Amygdala (tissue), 56 donors: ENCODE measurements at places on chromosomes 12 and 14.

GRCh38 chr14:58637391-58638230 is at the start of gene DACT1:
DACT1 (plus strand) TSS chr14:58637962; CDS start chr14:58638203, 241 bp downstream.
- DNase-seq = peak; percentile 53

DNA sequence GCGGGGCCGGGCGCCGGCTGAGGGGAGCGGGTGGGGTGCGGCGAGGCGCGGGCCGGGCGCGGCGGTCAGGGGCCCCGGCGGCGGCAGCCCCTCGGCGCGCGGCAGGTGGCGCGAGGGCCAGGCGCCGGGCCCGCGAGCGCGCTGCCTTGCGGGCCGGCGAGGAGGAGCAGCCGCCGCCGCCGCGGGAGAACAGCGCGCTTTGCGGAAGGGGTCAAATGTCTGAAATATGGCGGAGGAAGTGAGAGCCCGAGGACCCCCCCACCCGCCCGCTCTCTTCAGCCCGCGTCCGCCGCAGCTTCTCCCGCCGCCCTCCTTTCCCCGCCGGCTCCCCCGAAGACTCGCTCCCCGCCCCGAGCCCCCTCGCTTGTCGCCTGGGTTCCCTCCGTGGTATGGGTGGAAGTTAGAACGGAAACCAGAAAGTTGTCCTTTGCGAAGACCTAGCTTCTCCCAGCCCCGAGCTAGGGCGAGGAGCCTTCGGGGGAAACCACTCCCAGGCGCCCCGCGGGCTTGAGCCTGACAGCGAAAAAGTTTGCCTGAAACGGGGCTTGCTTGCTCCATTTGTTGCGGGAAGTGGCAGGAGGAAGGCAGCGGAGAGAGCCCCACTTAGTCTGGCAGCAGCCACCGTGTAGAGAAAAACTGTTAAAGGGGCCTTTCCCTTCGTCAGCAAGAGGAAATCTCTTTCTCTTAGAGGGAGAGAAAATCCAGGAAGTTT is 551 bp downstream of the RAP1B start:
- DNase-seq = peak; percentile 4

DNA sequence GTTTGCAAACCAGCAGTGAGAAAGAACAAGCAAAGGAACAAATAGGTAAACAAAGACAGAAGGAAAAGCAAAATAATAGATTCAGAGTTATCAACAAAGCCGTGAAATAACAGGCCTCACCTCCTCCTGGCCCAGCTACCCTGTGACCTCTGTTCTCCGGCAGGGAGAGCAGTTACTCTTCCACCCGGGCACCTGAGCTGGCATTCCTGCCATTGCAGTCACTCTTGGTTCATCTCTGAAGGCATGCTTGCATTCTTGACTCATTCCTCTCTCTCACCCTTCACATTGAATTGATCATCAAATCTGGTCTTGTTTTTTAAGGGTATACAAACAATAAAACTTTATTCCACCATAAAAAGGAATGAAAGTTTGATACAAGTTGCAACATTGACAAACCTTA is 95.1 kb downstream of the TTC8 start:
- DNase-seq = no peak

GRCh38 chr12:92075425-92075914 is 70.2 kb downstream of the BTG1 start:
- no peak for DNase-seq

- DNase-seq = no peak
These were observed 456.2 kb upstream of the MGAT4C start for GRCh38 chr12:86712425-86712843.

- DNase-seq = peak; percentile 73
These were observed 5.6 kb downstream of the TNFRSF1A start for GRCh38 chr12:6336079-6336888.

DNA sequence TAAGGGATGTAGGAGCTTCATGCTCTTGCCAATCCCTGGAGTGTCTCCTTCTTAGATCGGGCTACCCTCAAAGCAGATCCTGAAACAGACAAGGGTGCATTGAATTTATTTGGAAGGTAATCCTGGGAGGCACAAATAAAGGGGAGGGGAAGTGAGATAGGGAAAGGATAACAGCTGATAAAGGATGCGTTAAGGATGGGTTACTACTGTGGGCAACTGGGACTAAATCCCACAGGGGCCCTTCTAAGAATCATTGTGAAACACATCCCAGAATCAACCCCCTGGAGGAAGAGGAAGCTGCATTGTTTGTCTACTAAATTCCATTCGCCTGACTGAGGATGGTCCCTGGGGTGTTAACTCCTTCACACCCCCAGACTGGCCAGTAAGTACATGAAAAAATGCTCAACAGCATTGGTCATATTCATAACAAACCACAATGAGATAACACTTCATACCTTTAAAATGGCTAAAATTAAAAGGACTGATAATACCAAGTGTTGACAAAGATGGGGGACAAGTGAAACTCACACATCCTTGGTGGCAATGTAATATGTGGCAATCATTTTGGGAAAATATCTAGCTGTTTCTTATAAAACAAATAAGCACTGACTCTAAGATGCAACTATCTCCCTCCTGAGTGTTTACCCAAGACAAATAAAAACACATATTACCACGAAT is 37.0 kb upstream of the CMKLR1 start:
- DNase-seq = no peak

- DNase-seq = no peak
These were observed 66.8 kb upstream of the VRK1 start for GRCh38 chr14:96730386-96730785.

DNA sequence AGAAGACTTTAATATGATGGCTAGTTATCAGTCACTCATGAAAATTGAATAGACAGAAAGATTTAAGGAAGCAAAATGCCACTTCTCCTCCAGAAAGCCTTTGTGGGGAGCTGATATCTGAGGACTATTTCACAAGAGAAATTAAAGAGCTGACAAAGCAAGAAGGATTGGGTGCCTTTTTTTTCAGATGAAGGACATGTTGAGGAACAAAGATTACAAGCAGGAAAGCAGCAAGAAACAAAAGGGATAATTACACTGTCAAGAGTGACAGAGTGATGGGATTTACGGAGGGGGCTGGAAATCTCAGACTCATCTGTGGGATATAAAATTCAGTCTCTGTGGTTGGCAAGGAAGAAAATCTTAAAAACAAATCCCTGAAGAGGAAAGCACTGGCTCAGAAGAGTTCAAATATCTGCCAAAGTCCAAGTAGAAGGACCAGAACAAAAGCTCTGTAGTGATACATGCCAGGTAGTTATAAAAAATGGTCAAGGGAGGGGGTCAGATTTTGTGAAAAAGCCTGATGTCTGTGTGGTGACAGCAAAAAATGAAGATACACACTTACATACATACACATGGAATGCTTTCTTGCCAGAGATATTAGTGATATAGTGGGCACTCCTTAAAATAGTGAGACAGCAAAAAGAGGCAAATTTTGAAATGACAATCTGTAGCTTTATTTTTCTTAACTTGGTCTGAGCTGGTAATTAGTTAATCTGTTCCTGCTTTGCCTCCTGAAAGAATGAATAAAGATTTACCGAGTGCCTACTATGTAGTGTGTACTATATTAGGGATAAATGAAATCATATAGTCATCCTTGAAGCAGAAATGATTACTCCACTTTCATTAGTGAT is 62.9 kb downstream of the EPS8 start:
- no peak for DNase-seq

DNA sequence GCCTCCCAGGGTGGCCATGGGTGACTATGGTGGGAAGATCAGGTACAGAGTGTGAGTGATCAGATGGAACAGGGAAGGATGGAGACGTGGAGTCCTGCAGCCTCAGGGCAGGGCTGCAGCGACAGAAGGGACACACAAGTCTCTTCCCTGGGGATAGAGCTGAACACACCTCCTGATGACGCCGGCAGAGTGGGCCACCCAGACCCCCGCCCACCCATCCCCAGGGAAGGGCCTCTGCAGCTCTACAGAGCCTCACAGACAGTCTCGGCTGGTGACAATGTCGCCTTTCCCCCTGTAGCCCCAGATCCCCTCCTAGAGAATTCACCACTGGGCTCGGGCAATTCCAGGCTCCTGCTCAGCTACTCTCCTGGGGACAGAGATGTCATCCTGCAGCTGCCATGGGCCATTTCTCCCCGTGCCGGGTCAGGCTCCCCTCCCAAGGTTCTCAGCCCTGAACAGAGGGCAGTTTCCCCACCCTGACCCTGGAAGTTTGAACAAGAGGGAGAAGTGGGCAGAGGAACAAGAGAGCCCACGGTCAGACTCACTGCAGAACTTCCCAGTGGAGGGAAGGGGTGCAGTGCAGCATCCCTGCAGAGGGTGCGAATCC is 115.7 kb downstream of the NCOR2 start:
- DNase-seq = no peak

DNA sequence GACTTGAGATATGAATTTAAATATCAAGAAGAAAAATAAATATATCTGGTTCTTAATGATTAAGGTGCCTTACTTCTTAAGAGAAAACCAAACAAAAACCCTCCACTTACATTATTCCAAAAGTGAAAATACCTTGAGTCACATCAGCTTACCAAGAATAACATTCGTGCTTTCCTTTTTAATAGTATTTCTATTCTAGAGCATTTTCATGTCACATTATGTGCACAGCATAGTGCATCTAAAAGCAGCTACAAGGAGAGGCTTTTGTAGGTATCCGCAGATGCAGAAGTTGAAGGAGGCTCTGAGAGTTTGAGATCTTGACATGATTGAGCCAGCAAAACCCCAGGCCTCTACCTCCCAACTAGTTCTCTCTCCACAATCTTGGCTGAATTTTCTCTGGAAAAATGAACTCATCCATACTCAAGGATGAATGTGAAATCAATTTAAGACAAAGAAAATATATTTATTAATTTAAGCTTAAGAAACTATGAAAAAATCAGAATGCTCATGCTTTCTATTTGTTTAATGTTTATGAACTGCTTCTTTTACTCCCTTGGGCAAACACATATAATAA is 275.0 kb downstream of the AKAP6 start:
- no peak for DNase-seq
